ENCODE measurements at places on chromosomes 1 and 21.

DNA sequence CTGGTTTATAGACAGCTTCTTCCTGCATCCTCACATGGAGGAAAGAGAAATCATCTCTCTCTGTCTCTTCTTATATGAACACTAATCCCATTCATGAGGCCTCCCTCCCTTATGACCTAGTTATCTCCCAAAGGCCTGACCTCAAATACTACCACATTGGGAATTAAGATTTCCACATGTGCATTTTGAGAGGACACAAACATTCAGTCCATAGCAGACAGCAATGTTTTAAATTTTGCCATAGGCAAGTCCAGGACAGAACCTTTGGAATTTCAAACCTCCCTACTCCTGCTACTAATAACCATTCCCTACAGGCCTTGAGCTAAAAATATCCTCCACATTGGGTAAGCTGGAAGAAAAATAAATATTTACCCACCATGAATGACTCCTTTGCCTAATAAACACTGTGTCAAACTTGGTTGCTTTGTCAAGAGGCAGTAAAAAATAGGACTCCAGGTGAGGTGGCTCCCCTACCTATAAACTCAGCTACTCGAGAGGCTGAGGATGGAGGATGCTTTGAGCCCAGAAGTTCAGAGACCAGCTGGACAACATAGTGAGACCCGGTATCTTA, 113.7 kb downstream of the ZNF281 start:
- no peak for DNase-seq

DNA sequence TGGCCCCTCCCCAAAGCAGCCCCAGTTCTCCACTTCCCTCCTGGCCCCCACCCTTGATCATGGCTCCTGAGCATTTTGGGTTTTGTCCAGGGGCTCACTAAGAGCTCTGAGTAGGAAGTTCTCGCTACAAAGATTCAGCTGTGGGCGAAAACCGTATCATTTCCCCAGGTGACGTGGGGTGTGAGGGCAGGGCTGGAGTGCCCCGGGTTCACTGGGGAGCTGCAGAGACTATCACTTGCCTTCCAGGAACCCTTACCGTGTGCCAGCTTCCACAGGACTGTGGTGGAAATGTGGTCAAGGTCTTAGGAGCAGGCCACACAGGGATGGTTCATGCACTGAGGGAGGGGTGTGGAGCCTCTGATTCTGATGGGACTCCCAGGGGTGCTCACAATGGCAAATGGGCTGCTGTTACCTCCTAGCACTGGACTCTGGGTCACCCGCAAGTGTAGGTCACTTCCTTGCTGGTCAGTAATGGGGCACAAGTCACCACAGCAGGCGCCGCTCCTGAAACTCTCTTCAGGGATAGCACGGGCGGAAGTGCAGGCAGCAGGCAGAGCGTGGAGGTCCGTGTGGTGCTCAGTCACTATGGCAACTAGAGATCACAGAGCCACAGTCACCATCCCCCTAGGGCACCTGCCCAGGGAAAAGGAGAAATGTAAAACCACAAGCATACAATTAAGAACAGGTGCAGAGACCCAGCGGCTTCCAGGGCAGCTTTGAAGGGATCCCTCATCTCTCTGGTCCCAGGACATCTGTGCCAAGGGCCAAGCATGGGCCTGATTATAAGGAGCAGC, 35.4 kb downstream of the RSPH1 start:
- DNase-seq = no peak

- peak; percentile 51 for DNase-seq
Measured at GRCh38 chr1:156652131-156652991, 10.4 kb downstream of the BCAN start.

- no peak for DNase-seq
Measured at GRCh38 chr1:5949085-5949760, 43.0 kb downstream of the NPHP4 start.

All from NCI-H1048 (cell line).